T-cell (primary cell): ENCODE measurements at places on chromosomes 4 and X. TPM values are rescaled to one million over a fixed set of nuclear protein-coding genes. Genes with fewer than 3 reads are reported as not detected.
A peak's percentile ranks its signal among the peaks of the same experiment; 100 is the strongest.

- H3K27ac ChIP-seq, result no peak overlapping the region
- no peak for DNase-seq
- no peaks in the 10 kb centered on the region for H3K27me3 ChIP-seq
- no peaks in the 10 kb centered on the region for H3K36me3 ChIP-seq
- H3K4me3 ChIP-seq, result no peak overlapping the region
Observed at GRCh38 chr4:165766018-165766417, 107.0 kb upstream of the TLL1 start.

DNA sequence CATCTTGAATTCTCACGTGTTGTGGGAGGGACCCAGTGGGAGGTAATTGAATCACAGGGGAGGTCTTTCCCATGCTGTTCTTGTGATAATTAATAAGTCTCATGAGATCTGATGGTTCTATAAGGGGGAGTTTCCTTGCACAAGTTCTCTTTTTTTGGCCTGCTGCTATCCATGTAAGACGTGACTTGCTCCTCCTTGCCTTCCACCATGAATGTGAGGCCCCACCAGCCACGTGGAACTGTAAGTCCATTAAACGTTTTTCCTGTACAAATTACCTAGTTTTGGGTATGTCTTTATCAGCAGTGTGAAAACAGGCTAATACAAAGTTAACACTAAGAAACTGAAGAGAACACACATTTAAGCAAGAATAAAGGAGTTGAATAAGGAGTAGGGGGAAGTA is 16.0 kb downstream of the TBCK start:
- DNase-seq, result no peak
- no peaks in the 10 kb centered on the region for H3K4me1 ChIP-seq
- peaks cover 25% of the 10 kb centered on the region for H3K36me3 ChIP-seq
- no peak overlapping the region for H3K4me3 ChIP-seq
- H3K27ac ChIP-seq, result no peak overlapping the region

DNA sequence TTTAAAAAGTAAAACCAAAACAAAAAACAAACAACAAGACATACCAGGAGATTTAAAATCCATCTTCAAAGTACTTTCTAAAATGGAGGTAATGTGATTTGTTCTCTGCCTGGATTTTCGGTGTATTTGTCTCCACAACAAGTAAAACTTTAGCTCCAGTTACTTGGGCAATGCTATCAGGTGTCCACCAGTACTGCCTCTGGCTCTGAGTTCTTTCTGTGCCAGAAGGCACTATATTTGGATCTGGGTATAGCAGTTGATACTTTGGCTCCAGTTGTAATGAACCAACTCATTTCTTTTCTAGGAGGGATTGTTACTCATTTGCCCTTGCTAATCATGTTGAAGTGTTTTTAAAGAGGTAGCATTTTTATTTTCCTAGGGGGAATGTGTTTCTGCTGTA is 9.5 kb upstream of the PDLIM5 start:
- H3K4me3 ChIP-seq, result no peak overlapping the region
- no peaks in the 10 kb centered on the region for H3K36me3 ChIP-seq
- H3K4me1 ChIP-seq, result no peaks in the 10 kb centered on the region
- no peak overlapping the region for H3K27ac ChIP-seq

Gene SPACA5
- total RNA-seq, result not detected

DNA sequence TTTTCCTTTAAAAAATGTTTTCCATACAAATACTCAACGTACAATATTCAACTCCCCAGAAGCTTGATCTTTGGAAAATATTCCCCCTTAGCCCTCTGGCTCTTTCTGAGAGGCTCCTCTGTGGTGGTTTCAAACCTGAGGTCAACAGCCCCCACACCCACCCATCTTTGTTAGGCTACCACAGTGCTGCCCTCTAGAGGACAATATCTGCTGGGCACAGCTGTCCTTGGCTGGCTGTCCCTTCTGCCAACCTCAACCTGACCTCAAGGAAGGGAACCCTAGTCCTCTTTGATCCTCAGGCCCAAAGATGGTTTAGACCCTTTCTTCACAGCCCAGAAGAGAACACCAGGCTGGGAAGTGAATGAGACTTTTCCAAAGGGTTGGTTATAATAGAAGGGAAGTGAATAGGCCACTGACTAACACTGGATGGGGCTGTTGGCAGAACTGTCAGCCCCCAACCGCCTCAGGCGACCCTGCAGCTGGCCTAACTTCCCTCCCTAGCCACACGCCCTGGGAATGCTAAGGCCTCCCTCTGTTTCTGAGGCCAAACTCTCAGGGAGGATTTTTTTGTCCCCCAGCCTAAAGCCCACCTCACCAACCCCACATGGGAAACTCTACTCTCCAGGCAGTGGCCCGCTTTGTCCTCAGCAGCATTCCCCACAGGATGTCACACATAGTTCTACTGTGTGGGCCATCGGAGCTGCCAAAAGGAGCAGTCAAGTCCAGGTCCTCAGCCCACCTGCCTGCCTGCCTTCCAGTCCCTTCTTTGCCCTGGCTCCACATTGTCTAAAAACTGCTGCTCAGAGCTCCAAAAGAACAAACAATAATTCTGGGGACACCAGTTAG is 34.3 kb downstream of the NYX start:
- H3K4me3 ChIP-seq, result no peak overlapping the region
- H3K36me3 ChIP-seq, result no peaks in the 10 kb centered on the region
- H3K4me1 ChIP-seq, result no peaks in the 10 kb centered on the region
- no peak overlapping the region for H3K27ac ChIP-seq

Gene MAGEA2B
- total RNA-seq, result not detected

DNA sequence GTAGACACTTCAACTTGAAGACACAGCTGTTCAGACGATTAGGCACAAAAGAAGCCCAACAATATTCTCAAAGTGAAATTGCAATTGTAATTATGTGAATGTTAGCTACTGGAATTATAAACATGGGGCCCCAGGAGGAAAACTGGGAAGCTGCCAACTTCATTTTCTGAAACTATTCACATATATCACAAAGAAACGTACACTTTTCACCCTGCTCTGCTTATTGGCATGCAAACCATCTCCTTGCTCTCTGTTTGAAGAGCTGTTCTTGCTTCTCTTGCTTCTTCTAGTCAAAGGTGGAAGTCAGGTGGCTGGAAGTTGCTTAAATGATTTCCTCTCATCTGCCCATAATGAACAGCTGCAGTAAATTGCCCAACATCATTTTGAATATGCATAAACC is 320.1 kb downstream of the CFAP299 start:
- H3K27ac ChIP-seq, result no peak overlapping the region
- H3K27me3 ChIP-seq, result no peaks in the 10 kb centered on the region
- DNase-seq, result no peak
- H3K36me3 ChIP-seq, result no peaks in the 10 kb centered on the region
- H3K4me1 ChIP-seq, result no peaks in the 10 kb centered on the region
- no peak overlapping the region for H3K4me3 ChIP-seq

DNA sequence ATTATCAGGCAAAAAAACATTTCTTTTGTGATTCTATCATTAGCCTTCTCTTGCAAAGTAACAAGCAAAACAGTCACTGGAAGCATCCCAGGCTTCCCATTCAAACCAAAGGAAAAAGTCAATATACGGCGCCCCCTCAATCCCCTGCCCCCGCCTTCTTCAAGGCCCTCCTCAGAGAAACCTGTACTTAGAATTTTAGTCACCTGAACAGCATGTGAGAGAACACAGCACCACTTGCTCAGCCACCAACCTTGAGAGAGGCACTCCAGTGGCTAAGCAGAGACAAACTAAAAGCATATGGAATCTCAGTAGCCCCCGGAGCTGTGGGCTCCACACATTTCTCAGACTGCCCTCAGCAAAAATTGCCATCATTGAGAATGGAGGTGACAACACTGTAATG is 25.2 kb downstream of the LEF1 start:
- H3K27ac ChIP-seq, result peak overlapping the region; percentile 1
- H3K36me3 ChIP-seq, result peaks cover 21% of the 10 kb centered on the region
- peaks cover 2% of the 10 kb centered on the region for H3K27me3 ChIP-seq
- peak overlapping the region; percentile 44 for H3K4me3 ChIP-seq

DNA sequence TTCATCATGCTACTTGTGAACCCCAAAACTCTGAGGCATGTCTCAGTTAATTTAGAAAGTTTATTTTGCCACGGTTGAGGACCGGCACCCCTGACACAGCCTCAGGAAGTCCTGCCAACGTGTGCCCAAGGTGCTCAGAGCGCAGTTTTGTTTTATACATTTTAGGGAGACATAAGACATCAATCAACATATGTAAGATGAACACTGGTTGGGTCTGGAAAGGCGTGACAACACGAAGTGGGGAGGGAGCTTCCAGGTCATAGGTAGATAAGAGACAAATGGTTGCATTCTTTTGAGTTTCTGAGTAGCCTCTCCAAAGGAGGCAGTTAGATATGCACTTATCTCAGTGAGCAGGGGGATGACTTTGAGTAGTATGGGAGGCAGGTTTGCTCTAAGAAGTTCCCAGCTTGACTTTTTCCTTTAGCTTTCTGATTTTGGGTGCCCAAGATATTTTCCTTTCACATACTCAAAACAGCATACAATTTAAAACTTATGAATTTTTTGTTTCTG is 98.9 kb downstream of the SYTL5 start:
- DNase-seq, result no peak
- H3K27me3 ChIP-seq, result no peaks in the 10 kb centered on the region
- H3K4me1 ChIP-seq, result no peaks in the 10 kb centered on the region
- H3K36me3 ChIP-seq, result no peaks in the 10 kb centered on the region
- no peak overlapping the region for H3K27ac ChIP-seq
- no peak overlapping the region for H3K4me3 ChIP-seq

Gene RASL11B
- total RNA-seq, result 0.35 TPM

DNA sequence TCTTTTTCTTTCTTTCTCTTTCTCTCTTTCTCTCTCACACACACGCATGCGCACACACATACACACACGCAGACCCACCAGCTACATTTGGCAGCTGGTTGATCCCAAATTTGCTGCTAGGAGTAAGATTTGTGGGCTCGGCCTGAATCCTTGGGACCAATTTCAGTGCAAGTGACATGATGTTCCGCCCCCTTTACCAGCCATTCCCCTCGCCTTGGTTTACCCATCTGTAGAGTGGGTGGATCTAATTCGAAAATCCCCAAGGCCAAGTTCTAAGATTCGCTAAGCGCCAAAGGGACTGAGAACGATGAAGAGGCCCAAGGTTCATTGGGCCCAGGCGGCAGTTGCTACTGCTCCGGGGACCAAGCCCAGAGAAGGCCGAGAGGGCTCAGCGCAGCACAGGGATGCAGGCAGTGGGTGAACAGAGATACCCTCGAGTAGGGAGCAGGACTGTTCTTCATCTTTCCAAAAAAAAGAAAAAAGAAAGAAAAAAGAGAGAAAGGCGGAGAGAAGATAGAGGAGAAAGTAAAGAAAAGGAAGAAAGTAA is 5.8 kb downstream of the NKX3-2 start:
- no peak overlapping the region for H3K27ac ChIP-seq
- H3K27me3 ChIP-seq, result peaks cover 36% of the 10 kb centered on the region
- H3K4me1 ChIP-seq, result peaks cover 55% of the 10 kb centered on the region
- no peaks in the 10 kb centered on the region for H3K36me3 ChIP-seq
- no peak overlapping the region for H3K4me3 ChIP-seq
